IPS DF 6.9 (cell line): ENCODE measurements at places on chromosomes 5 and 9.

DNA sequence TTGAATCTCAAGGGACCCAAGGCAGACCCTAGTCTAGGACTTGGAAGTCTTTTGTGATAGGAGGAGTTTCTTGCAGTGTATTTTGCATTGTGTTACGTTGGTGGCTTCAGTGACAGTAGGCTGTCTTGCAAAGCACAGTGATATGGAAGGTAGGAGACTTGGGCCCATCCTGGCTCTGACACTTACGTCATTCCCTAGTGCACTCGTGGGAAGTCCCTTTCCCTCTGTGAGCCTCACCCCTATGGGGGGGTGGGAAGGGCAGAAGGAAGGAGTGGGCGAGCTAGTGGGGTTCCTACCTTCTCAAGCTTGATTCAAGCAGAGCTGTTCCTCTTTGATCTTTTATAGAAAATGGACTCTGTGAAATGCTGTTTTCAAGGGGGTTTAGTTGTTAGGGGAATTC, 9.2 kb upstream of the TEX53 start:
- no peak for DNase-seq

GRCh38 chr5:55820488-55820887, 30.7 kb upstream of the IL31RA start:
- DNase-seq, result no peak

- DNase-seq, result no peak
Measured at GRCh38 chr5:12354686-12355085, 450.4 kb upstream of the CTNND2 start.

DNA sequence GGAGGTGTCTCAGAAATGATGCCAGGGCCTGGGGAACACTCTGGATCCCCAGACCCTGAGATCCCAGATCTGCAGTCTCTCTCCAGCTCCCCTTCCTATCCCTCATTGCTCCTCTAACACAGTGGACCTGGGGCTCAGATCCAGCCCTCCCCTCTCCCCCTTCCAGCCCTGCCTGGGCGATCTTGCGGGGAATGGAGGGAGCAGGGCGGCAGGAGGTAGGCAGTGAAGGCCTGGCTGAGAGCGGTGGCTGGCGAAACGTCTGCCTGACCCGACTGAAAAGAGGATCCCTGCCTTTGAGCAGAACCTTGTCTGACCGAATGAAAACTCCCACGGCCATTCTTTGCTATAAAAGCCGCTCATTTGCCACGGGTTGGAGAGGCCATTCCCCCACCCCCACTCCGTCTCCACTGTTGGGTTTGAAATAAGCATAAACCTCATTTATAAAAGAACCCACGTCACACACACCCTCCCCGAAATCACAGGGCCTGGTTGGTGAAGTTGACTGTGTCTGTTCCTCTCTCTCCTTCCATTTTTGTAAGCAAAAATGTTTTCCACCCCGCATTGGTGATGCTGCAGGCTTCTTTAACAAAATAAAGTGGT, 8.8 kb downstream of the MSX2 start:
- no peak for DNase-seq

DNA sequence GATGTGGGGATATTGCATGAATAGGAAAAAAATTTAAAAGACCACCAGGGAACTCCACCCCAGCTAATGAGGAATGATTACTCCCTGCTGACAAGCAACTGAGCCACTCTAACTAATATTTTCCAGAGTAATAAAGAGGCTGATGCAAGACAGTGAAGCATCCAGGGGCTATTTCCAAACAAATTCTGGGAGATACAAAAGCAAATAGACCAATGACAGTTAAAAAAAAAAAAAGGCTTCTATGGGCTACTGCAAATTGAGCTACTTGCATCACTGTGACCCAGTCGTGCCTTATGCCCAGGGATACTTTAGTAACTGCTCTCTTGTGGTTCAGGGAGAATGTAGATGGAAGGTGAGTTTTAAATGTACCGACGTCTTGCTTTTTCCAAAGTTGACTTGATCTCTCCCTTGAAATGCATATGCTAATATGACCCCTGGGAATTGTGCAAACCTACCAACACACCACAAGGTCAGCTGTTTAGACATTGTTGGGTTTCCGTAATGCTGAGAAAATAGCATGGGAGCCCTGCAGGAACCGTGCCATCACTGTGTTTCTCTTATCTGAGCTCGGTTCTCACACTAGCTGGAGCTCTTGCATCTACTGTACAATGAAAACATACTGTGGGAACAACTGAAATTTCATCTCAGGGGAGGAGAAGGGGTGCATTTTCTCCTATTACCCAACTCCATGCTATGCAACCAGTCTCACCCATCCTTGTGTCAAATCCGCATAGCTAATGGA, 250.6 kb upstream of the MAP3K1 start:
- DNase-seq, result no peak

DNA sequence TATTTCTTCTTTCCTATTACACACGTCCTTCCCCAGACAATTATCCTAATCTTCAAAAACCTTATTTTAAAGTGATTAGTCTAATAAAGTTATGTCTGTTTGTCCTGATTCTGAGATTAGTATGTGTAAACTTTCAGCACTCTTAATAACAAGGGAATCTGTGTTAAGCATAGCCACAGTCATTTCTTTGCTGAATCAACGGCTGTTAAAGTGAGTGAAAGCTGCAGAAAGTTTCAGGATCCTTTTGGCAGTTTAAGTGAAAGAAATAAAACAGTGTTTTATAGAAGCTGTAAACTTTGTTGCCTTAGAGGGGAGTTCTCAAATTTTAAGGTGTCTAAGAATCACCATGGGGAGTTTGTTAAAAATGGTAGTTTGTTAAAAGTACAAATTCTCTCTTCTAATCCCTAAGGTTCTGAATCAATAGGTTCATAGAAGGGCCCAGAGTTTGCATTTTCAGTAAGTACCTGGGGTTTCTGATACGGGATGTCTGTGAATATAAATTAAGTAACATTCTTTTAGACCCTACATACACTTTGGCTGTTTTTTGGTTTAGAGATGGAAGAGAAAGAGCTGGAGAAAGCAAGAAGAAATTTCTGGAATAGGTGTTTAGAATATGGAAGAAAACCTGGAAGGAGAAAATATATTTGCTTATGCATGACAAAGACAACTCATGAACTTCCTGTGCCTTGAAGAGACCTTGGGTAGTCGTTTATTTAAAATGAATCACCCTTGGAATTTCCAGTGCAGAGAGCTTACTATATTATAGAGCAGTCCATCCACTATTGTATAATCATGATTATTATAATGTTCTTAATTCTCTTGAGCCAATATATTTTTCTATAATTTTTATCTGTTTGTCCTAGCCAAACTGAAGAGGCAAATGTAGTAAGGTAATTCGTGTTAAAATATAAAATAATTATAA, 45.7 kb downstream of the SCAMP1 start:
- no peak for DNase-seq

DNA sequence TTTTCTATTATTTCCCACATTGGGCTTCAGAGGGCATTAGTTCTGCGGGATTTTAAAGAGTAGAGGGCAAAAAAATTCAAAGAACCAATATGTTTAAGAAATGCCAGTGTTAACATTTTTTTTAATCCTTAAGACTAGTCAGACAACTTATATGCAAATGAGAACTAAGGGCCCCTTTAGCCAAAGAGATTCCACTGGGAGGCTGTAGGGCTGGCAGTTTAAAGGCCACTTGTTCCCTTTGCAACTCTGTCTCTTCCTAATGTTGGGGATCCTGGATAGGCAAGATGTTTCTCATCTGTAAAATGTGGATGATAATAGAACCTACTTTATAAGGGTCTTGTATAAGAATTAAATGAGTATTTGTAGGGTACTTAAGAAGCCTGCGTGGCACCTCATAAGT, 1395.9 kb downstream of the PTPRD start:
- DNase-seq, result no peak

GRCh38 chr5:55440188-55440646, 94.5 kb downstream of the PLPP1 start:
- no peak for DNase-seq

DNA sequence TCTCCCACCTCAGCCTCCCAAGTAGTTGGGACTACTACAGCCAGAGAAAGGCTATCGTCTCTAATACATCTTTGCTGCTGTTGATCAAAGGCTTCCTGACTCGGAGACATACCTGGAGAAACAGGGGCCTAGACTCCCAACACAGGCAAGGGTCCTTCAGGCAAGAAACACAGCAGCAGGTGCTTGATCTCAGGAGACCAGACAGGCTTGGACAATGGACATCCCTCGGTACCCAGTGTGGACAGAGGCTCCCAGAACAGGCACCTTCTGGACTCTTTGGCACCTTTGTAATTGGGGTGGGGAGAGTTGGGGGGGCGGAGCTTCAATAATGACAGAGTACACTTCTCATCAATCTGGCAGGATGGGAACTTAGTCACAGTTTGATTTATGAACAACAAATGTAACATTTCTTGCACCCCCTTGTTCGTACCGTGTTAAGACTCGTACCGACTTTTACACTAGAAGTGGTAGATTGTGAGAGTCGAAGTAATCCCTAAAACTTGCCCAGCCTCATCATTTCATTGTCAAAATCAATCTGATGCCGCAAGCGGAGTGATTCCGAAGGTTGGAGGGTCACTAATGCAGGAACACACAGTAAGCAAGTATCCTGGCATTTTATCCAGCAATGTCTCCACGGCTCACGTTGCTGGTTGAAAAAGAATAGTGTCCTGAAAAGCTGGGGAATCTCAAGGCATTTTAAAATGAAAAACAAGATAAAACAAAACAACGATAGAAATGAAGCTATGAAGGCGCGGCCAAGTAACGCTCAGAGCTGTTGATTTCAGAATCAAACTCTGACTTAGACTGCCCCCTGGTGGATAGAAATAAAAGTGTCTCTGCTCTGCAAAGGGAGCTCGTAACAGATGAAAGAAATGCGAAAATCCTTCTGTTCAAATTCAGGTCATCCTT, 46.4 kb upstream of the STK32A start:
- DNase-seq, result peak; percentile 33

DNA sequence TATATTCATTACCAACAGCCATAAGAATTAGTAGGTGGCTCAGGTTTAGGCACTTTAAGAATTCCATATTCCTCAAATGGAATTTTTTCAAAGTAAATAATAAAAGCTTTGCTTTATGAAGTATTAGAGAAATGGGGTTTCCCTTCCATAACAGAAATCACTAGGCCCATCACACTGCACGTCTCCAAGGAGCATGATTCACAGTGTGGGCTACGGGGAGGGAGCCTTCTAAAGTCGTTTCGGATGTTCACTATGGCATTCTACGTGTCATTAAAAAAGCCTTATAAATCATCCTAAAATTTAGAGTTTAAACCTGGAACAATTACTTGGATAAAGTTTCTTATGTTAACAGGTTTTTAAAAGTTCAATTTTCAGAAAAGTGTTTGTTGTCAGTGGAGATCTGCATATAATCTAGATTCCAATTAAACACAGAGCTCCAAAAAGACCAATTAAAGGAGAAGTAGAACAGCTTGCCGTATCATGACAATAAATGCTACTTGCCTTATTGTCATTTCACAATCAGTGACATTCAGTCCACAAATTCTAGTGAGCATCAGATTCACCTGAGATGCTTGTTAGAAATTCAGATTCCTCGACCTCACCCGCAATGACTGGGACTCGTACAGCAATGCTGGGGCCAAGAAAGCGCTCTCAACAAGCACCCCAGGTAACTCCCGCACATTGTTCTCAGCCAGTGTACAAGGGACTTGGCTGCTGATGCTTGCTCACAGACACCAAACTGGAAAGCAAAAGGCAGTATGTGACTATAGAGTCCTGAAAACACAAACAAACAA, 115.7 kb downstream of the NFIB start:
- no peak for DNase-seq

DNA sequence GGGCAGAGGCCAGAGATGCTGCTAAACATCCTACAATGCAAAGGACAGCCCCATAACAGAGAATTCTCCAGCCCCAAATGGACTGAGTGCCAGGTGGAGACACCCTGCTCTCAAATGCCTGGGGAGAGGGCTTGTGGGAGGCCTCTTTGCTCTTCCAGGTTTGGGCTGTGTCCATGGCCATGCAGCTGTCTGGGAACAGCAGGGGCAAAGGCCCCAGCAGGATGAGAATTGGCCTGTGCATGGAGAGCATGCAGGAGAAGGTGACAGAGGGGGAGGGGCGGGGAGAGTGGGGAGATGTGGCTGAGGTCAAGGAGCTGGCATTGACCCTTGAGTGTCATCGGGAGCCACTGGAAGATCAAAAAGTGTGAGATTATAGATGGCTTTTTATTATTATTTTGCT, 111.5 kb upstream of the ERCC6L2 start:
- DNase-seq, result no peak

- no peak for DNase-seq
Measured at GRCh38 chr9:108374626-108375025, 481.2 kb downstream of the ACTL7B start.

DNA sequence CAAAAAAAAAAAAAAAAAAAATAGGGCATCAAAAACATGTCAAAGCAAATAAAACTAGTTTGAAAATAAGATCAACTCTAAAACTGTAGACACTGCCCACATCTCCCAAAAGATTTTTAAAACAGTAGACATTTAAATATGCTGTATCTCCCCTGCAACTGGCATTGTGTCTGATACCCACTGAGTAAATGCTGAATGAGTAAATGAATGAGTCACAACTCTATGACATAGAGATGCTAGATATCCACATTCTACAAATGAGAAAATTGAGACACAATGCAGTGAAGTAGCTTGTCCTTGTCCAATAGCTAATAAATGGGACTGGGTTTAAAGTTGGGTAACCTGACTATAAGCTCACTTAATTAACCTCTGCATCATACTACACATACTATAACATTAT, 14.1 kb upstream of the MAP1B start:
- DNase-seq, result no peak

DNA sequence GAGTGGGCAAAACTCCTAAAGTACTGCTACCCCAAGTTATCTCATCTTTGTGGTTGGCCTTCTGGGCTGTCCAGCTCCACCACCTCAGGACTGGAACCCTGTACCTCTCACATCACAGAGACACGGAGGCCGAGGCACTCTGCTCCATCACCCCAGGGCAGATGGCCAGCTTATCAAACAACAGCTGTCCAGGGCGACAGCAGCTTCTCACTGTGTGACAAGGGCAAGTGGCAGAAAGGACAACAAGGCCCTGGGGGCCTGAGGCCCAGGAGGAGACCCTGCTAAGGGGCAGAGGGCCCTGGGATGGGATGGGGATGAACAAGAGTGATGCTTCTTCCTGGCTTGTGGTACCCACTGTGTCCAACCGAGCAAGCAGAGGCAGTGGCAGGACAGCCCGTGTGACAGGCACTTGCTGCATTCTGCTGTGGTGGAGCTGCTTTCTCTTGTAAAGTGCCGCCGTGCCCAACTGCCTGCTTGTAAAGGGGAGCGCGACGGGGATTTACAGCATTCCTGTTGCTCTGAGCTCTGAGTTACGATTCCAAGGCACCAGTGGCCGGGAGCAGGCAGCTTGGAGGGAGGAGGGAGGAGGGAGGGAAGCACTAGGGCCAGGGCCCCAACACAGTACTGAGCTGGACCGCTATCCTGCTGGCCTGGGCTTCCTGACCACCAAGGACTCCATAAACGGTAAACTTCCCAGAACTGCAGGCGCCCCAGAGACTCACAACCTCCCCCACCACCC, 71.2 kb downstream of the SHB start:
- no peak for DNase-seq

- no peak for DNase-seq
Measured at GRCh38 chr9:7153566-7153965, 395.8 kb downstream of the KDM4C start.

DNA sequence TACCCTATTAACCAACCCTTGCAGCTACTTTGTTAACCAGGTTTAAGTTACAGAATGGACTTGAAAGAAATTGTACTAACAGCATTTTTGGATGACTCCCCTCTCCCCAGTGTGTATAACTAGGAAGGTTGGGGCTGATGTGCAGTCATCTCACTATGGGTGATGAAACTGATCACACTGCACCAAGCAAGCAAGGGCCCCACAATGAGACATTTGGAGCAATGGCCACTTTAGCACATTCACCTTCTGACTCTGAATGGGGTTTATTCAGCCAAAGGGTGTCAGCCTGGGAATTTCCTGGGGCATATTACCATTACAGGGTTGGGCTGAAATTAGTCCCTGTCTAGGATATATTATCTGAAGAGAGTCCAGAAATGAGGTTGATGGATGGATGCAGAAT, 18.7 kb upstream of the CYFIP2 start:
- no peak for DNase-seq
